Stimulated activated CD4-positive, alpha-beta T cell treated with anti-CD3 and anti-CD28 coated beads, Interleukin-12 subunit alpha, Interleukin-12 subunit beta, amount 100 ng/mL, for 4 hours (primary cell): ENCODE measurements at places on chromosomes 16 and 17.

DNA sequence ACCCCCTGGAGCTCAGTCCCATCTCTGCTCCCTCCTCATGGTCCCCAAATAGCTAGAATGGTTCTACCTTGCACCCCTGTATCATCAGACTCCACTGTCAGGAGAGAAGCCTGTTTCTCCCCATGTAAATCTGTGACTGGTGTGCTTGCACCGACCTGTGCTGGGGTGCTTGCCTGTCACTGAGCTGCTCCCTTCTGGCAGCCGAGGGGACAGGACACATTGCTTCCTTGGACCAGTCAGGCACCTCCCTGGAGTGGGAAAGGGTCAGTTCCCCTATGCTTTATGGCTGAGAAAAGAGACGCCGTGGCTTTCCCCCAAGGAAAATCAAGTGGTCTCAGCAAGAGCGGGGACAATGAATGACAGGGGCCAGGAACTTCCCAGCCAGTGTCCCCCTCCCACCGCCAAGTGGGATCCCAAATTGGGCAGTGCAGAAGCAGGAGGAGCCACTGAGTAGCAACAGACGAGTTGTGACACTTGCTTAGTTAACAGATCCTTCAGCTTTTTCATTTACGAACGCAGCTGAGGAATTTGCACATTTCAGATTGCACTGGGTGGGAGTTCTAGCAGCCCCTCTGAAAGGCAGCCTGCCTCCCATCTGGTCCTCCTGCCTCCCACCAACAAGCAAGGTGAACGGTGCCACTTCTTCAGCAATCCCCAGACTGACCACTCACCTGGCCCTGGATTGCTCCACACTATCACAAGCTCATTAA is 156.4 kb downstream of the KATNIP start:
- no peak for DNase-seq

DNA sequence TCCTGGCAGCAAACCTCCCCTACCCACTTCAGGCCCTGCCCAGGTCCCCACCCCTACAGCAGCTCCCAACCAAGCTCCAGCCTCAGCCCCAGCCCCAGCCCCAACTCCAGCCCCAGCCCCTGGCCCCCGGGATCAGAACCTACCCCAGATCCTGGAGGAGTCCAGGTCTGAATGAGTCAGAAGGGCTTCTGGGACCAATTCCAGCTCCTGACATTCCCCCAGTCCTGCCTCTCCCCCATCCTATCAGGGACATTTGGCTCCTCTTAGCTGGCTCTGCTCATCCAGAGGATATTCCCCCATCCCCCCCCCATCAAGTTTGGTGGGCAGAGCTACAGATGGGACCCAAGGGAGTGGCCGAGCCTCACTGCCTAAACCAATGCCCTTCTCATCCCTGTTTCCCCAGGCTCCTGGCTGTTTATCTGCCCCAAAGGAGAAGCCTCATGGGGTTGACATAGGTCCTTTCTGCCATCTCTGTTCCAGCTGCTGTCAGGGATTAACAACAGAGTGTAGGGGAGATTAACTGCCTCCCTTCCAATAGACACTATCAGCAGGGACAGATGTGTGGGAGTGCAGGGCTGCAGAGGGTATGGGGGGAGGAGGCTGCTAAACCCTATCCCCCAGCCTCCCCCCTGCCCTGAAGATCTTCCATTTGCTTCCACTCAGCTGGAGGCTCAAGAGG is 16.5 kb downstream of the CNTNAP1 start:
- DNase-seq, result no peak

DNA sequence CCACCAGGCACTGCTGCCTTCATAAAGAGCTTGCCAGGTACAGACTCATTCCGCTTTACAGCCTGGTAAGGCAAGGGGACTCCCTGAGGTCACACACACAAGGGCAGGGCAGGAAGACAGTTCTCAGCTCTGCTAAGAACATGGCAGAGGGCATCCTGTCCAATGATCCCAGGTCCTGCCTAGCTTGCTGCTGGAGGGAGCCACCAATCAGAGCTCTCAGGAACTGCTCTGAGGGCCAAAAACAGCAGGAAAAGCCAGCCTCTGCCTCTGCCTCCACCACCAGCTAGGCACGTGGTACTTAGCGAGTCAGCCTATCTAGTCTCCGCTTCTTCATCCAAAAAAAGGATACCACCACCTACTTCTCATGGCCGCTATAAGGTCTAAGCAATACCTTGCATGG is 66.1 kb downstream of the GTF3C1 start:
- no peak for DNase-seq

DNA sequence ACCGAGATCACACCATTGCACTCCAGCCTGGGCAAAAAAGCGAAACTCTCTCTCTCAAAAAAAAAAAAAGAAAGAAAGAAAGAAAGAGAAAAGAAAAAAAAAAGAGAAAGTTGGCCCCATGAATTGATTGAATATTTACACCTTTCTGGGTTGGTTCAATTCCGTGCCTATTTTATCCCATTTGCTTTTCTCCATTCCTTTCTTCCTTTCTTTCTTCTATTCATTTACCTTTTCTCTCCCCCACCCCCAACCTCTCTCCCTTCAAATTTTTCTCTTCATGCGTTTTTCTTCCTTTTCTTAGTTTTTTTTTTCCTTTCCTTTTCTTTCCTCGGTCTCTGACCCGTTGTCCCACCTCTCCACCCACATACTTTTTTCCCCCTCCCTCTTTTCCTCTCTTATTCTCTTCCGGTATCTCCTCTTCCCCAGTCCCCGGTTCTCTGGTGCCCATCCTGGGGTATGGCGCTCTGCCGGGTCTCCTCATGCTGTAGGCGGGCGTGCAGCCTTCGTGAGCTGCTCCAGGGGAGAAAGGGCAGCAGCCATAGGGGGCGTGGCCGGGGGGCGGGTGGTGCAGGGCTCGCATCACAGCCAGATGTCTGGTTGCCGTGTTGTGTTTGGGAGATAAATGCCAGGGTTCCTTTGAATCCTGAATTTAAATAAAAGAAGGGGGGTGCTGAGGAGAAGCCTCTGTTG is 5.3 kb upstream of the COL1A1 start:
- DNase-seq, result no peak

DNA sequence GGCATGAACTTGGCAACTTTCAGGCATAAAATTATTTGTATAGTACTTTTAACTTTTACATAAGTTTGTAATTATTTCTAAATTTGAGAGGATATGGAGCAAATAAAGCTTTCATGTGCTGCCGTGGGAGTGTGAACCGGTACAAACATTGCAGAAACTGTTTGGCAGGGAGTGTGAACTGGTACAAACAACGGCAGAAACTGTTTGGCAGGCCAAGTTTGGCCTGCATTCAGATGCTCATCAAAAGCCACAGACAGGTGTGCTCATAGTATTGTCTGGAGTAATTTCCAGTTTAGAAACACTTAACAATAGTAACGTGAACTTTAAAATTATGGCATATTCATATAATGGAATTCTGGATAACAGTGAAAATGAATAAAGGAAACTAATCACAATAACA is 73.8 kb upstream of the ATP2A3 start:
- DNase-seq, result no peak

DNA sequence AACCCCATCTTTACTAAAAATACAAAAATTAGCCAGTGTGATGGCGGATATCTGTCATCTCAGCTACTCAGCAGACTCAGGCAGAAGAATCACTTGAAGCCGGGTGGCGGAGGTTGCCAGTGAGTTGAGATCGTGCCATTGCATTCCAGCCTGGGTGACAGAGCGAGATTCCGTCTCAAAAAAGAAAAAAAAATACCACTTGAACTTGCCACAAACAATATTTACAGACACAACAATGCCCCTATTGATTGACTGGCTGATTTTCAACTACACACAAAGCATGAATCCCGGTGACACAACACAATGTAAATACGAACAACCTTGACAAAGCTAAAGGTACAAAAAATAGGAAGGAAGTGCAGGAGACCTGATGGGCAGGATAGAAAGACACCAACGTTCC is 49.3 kb downstream of the NXN start:
- DNase-seq, result no peak

DNA sequence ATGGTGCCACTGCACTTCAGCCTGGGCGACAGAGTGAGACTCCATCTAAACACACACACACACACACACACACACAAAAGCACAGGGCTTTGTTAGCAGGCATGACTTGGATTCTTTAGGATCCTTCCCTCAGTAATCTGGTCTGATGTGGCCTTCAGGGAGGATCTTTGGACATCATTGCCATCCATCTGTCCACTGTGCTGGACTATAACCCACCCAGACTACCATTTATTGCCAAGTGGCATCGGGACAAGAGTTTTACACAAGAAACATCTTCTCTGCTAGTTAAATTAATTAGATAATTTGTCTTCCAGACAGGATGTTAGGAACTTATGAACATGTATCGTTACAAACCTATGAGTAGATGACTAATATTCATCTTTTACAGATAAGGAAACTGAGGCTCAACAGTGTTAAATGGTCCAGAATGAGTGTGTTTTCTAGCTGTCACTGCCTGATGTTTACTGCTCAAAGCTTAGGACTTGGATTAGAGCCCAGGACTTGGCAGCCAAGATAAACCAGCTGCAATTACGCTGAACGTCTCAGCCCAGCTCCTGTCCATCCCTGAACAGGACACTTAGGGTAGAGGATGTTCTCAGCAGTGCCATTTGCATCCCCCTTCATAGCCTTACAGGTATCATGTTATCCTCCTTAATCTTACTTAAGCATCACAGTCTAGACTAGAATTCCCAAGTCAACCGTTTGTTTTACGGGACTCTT is 285.8 kb downstream of the WWOX start:
- no peak for DNase-seq

- DNase-seq, result no peak
These were observed 69.6 kb downstream of the PLXDC1 start for GRCh38 chr17:39081851-39082250.

- no peak for DNase-seq
These were observed 49.9 kb downstream of the RBFOX1 start for GRCh38 chr16:7382521-7382920.

DNA sequence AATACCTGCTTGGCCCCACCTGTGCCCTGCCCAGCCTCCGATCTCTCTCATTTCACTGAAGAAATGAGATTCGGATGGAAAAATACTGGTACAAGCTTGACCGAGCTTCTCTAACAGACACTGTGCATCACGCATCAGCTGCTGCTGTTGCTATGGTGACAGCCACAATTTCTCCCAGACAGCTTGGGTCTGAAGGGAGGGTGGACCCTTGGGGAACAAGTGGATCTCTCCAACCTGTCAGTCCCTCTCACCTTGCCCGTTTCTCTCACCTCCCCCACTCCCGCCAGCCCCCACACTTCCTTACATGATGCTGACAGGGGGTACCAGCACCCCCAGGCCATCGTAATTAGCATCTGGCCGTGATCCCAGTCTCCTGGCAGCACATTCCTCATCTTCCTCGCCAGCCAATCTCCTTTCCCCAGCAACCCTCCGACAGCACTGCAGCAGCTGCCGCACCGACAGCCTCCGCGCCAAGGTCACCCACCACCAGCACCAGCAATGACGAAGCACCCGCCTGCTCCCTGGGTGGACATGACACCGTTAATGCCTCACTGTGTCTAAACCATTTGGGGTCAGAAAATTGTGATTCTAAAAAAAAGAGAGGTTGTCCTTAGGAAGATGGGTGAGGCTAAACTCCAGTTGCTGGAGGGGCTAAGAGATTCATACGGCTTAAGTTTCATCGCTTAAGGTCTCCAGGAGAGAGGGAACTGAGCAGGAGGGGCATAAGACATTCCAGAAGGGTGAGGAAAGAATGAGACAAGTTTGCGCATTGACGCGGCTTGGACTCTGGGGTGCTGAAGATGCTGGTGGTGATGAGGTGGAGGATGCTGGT is 58.6 kb upstream of the TNRC6A start:
- DNase-seq, result no peak

- DNase-seq, result no peak
These were observed 137.7 kb upstream of the CRHR1 start for GRCh38 chr17:45646288-45646988.

GRCh38 chr16:55539488-55539887 is 27.0 kb upstream of the CAPNS2 start:
- no peak for DNase-seq

GRCh38 chr16:23840310-23840709 is 4.5 kb downstream of the PRKCB start:
- no peak for DNase-seq

DNA sequence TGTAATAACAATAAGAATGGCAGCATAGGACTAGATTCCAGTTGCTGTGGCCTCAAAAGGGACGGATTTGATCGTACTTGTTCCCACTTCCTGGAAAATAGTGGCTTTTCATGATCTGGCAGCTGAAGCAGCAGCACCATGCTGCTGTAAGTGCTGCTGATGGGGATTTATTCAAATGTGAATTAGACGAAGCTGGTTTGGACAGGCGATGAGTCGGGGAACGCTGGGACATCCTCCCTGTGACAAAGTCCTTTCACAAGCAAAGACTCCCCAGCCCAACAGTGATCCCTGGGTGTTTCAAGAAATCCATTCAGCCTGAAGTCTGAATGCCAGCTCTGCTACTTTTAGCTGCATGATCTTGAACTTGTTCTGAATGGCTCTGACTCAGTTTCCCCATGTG is 88.6 kb upstream of the XYLT1 start:
- no peak for DNase-seq

- no peak for DNase-seq
These were observed 94.7 kb upstream of the SIAH1 start for GRCh38 chr16:48479955-48480354.

DNA sequence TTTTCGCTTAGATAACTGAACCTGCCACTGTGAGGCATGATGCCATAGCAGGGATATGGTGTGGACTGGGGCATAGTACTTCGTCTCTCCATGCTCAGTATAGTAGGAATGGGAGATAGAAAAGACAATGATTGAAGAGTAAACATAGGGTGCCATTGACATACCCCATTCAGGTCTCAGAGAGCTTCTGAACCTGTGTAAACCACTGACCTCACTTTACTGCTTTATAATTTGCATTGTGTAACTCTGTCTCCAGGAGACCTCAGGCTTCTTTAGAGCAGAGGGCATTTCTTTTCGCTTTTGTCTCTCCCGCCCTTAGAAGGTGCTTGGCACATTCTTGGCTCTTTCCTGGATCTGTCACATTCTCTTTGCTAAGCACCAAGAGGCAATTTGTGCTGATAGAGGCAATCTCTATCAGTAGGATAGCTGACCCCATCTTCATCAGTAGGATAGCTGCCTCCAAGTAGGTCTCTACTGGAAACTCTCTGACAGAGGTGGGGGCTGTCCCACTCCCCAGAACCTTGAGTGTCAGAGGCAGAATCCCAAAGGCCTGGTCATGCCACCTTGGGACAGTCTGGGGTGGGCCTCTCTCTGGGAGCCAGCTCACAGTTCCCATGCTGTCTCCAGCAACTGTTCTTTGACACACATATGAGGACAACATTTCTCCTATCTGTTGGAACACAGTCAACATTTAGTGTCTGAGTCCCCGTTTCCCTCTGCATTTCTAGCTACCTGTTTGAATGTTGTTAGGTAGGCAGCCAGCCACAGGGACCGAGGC is 181.9 kb downstream of the UTP18 start:
- no peak for DNase-seq

- no peak for DNase-seq
These were observed 12.0 kb upstream of the TNRC6A start for GRCh38 chr16:24717411-24717810.

DNA sequence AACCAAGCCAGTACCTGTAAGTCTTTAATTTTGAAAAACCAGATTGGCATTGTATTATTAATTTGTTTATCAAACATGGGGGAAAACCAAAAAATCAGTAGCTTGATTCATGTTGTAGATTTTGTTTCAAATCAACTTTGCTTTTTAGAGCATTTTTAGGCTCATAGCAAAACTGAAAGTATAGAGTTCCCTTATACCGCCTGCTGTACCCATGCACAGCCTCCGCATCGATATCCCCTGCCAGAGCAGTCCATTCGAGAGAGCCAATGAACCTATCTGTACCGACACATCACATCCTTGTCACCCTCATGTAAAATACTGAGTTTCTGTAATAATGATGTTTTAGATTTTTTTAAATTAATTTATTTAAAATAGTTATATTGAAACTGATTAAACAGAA is 16.2 kb upstream of the MRC2 start:
- no peak for DNase-seq
